ENCODE measurements at places on chromosomes 11 and 22. TPM values are rescaled to one million over a fixed set of nuclear protein-coding genes. Genes with fewer than 3 reads are reported as not detected.

DNA sequence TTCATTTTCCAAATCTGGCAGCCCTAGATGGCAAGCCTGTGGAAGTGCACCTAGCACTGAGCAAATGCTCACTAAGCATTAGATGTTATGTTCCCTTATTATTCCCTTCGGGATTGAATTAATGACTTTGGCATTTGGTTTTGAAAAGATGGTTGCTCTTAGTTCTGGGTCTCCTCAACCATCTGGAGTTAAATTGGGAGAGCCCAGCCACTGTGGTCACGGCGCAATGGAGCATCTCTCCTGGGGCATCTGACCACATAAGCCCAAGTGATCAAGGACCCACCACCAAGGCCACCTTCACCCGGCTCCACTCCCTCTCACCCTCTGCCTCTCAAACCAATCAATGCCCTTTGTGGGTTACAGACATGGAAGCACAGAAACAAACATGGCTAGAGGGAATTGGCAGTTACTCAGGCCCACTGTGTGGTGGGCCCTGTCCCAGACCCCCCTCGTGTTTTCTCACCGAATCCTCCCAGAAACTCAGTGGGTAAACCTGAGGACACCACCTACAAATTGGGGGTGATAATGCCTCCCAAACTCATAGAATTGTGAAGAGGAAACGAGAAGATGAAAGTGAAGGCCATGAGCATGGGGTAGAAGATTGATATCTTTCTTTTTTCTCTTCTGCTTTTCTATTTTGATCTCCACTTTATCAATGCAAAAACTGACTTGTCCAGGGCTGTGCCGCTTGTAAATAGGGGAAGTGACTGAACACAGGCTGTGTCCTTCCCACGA, 52.2 kb downstream of the IRAG1 start:
- no peak for DNase-seq

DNA sequence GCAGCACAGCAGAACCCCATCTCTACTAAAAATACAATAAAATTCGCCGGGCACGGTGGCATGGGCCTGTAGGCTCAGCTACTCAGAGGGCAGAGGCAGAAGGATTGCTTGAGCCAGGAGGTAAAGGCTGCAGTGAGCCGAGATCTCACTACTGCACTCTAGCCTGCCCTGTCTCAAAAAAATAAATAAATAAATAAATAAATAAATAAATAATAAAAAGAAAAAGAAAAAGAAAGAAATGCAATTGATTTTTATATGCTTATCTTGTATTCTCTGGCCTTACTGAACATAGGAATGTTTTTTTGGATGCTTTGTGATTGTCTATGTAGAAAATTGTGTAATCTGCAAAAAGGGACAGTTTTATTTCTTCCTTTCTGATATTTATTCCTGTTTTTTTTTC, 132.5 kb downstream of the BARX2 start:
- no peak for DNase-seq

DNA sequence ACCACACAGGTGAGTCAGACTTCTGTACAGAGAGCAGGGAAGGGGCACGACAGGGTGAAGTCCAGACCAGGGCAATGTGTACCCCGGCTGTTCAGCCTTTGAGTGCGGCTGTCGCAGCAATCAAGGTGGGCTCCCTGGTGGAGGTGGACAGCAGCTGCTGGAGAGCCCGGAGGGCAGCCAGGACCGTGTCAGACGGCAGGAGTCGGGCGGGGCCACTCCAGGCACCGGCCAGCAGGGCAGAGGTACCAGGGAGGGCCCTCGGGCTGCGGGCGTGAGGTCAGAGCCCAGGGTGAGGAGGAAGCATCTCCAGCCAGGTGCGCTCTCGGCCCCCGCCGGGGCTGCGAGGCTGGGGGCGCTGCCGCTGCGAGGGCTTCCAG, 802 bp upstream of the PIM3 start:
- DNase-seq, result no peak

DNA sequence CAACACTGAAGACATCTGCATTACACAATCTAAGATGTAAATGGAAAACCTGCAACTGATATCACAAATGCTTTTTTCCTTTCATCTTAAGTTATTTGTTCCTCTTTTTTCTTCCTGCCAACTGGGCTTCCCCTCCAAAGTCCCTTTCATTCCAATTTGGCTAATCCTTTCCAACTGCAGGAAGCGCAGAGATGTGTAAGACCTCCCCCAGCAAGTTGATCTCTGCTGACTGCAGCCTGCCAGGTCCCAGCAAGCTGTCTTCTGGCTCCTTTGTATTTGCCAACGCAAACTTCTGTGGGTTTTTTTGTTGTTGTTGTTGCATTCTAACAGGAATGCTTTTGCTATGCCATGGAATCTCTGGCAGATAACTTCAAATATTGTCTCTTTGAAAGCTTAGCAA, 38.5 kb upstream of the LRRC4C start:
- DNase-seq, result no peak

- no peak for DNase-seq
Observed at GRCh38 chr11:73640592-73640991, 5.8 kb upstream of the PLEKHB1 start.

GRCh38 chr11:107856981-107857517, 1.5 kb downstream of the SLC35F2 start:
- DNase-seq, result peak; percentile 40

GRCh38 chr22:46129390-46130041, 20.8 kb upstream of the PPARA start:
- DNase-seq, result peak; percentile 70

HSPB2 gene
- 37.3 TPM for total RNA-seq

DNA sequence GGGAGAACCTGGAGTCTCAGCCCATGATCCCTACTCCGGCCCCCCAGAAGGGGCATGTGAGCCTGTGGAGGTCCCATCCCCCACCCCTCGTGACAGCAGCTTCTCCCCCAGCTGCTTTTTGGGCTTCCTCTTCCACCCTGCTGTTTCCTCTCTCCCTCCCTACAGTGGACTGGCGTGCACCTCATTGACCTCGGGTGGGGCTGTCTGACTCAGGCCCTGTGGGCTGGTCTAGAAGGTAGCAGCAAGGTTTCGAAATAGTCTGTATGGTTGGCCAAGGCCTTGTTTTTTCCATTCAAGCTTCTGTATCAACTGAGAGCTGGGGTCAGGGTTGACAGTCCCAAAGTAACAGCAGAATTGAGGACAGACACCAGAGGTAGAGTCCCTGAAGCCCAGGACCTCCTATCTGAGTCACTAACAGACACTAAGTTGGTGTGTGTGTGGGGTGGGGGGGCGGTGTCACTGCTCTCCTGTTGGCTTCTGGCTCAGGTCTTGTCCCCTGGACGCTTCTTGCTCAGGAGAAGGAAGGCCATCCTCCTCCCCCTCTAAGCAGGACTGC, 7.7 kb downstream of the SLC37A2 start:
- peak; percentile 78 for DNase-seq

PKDREJ gene
- total RNA-seq, result 0.13 TPM

Data from left cardiac atrium (tissue), 4 donors.